ENCODE measurements at places on chromosomes 7 and 10.

DNA sequence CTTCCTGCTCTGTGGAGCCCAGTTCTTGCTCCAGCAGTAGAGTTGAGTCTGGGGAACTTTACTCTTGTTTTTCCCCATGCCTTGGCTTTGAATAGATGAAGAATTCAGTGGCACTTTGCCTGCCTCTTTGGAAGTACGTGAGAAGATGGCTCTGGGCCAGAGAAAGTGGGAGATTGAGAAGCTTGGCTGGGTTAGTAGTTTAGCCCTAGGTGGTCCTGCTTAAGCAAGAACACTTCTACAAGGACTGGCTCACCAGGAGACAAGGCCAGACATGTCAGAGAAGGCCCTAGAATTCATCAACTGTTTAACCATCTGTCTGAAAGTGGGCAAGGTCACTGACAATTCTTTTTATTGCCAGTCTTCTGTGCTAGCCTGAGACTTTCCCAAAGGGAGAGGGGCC lies 410.3 kb downstream of the TYW1 start:
- DNase-seq = no peak

DNA sequence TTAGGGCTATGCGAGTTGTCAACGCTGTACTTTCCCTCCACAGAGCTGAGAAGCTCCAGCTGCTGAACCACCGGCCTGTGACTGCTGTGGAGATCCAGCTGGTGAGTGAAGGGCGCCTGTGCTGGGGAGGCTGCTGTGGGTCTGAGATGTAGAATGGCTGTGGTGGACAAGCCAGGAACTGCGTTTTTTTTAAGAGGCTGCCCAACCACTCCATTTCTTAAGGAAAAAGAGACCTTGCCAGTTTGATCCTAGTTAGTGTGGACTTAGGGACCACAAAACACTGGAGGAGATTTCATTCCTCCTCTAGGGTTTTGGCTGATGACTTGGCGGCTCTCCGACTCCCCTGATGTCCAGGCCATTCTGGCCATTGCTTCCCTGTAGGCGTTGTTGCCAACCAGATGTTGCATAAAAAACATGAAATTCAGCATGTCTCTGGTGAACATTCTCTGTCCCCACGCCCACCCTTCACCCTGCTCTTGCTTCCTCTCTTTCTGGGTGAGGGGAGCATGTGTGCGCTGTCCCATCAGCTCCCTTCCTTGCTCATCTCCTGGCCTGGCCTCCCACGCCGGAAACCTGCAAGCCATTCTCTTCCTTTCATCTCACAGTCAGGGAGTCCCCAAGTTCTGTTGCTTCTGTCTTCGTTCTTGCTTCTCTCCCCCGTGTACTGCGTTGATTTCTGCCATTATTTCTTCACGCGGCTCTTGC lies 30.9 kb downstream of the CRCP start:
- no peak for DNase-seq

DNA sequence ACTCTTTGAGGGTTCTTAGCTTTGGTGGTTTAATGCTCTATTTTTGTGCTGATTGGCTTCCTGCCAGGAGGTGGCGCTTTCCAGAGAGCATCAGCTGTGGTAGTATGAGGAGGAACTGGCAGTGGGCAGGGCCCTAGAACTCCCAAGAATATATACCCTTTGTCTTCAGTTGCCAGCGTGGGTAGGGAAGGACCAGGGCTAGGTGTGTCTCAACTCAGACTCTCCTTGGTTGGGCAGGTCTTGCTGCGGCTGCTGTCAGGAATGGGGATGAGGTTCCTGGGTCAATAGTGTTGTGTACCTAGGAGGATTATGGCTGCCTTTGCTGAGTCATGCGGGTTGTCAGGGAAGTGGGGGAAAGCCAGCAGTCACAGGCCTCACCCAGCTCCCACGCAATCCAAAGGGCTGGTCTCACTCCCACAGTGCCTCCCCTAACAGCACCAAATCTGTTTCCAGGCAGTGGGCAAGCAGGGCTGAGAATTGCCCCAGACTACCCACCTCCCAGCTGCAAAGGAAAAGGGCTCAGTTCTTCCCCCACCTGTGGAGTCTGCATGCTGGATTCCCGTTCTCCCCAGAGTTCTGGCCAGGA lies 191.5 kb downstream of the PHTF2 start:
- DNase-seq = no peak

DNA sequence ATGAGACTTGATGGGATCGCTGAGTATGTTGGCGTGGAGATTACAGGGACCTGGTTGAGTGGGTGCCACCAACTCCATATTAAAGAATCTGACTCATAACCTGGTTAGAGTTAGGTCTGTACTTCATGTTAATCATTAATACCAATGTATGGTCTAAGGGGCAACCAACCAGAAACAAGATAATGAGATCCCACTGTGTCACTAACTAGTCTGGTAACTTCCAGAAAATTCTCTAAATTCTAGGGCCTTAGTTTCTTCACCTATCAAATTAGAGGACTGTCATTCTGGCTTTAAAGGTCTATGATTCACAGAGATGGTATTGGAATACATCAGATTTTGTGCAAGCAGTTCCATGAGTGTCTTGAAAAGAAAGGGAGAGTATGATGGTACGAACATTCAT lies 102.2 kb downstream of the SNX10 start:
- DNase-seq = no peak

GRCh38 chr10:63573068-63573697 lies 52.0 kb downstream of the REEP3 start:
- no peak for DNase-seq

DNA sequence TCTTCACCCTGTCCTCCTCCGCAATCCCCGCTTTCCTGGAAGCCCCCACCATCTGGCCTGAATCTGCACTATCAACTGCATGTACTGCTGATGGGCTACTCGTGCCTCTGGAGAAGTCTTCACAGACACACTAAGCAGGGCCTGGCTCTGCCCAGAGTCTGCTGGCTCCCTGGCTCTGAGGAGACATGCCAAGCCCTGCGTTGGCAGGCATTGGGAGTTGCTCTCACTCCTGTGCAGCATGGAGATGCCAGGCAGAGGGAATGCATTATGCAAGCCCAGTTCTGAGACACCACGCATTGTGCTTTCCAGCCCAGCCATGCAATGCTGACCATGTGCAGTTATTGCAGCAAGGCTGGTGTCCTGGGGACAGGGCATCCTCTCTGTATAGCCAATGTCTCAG lies 314.6 kb downstream of the CXCL12 start:
- DNase-seq = no peak

- no peak for DNase-seq
Measured at GRCh38 chr10:74035303-74035702, 37.4 kb downstream of the VCL start.

GRCh38 chr10:3639546-3639945 lies 145.5 kb downstream of the KLF6 start:
- DNase-seq = no peak

DNA sequence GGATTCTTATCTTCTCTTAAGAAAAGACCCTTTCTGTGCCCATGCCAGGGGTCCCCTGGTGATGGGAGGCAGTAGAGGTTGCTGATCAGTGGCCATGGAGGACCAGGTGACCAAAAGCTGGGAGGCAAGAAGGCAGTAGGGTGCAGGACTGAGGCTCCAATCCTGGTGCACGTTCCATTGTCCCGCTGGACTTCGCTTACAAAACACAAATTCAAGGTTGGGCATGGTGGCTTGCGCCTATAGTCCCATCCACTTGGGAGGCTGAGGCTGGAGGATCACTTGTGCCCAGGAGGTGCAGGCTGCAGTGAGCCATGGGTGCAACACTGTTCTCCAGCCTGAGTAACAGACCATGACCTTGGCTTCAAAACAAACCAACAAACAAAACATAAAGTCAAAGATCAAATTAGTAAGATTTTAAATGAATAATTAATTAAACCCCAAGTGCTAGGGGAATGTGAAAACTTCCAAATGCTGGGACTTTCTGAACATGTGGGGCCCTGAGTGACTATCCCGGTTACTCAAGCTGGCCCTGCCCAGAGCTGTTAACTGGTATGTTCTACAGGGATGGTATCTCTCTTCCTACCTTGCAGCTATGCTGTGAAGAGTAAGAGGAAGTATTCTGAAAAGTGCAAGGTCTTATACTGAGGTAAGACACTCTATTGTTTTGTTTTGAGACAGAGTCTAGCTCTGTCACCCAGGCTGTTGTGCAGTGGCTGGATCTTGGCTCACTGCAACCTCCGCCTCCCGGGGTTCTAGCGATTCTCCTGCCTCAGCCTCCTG lies 97.6 kb downstream of the LYZL2 start:
- DNase-seq = no peak

DNA sequence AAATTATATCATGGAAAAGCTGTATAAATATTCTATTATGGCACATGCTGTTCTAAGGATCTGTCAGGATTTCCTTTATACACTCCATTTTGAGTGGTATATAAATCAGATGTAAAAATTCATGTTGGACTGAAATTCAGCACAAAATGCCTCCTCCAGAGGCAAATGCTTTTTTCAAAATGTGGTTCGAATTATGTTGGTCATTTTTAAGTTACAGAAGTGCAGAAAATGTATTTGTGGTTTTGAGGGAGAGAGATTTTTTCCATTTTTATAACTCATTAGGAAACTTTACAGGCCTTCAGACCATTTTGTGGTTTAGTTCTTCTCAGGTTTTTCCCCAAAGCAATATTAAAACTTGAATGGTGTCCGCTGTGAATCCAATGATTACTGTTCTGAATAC lies 2.9 kb downstream of the PPP1R3A start:
- no peak for DNase-seq

GRCh38 chr7:157666530-157667040 lies 329.8 kb downstream of the DNAJB6 start:
- no peak for DNase-seq

GRCh38 chr10:120606051-120606764 lies 149.2 kb downstream of the PLPP4 start:
- DNase-seq = no peak

GRCh38 chr10:59910867-59911266 lies 4.5 kb upstream of the CCDC6 start:
- DNase-seq = no peak

- no peak for DNase-seq
Measured at GRCh38 chr7:47256016-47256415, 325.9 kb downstream of the TNS3 start.

DNA sequence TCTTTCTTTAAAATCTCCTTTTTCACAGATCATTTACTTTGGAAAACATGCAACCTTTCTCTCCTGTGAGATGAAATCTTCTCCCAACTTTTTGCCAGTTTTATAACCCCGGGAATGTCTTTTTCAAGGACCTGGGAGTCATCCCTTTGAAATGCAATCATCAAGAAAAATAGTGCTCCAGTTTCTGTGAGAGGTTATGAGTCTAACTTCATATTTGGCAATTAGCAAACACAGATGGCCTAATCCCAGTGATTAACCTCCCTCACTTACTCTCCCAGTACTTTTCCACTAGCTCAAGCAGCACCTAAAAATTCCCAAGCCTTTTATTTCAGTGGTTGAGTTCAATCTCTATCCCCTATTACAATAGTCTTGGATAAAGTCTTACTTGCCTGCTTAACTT lies 185.8 kb upstream of the TMEM106B start:
- no peak for DNase-seq

- DNase-seq = no peak
Measured at GRCh38 chr10:31395695-31396094, 76.7 kb downstream of the ZEB1 start.

DNA sequence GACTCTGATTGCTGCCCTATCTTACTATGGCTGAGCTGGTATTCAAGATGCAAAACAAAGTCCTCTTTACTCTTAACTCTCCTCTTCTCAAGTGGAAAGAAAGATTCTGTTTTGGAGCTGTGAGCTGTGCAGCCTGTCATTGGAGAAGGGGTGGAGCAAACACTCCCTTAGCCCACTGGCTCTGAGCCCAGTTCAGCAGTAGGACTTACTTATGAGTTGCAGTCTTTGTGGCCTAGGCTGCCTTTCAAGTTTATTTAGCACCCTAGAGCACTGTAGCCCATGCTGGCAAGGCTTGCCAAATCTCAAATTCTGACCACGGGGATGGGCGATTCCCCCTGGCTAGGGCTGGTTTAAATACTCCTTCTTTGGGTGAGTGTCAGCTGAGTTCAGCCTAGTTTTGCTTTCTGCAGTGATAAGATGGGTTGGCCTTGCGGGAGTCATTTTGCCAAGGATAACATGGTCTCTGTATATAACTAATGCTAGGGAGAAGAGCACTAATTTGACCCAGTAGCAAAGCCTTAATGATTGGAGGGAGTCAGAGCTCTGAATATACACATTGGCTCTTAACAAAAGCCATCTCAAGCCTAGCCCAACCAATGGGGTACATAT lies 110.2 kb downstream of the MYO3A start:
- no peak for DNase-seq

- no peak for DNase-seq
Measured at GRCh38 chr10:26859241-26860101, 1.3 kb downstream of the ABI1 start.

DNA sequence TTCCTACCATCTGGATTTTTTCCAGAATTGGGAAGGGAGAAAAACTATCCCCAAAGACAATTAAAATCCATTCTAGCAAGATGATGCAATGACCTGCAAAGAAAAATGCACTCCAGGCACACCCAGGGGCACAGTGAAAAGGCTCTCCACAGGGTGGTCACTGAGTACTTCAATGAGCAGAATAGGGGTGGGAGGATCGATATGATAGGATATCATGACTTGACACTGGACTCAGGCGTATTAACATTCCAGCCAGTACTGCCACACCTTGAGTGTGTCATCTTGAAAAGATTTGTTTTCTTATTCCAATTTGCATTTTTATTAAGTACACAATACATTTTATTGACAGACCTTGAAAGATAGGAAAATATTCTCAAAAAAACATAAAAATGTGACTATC lies 132.2 kb downstream of the ZNF37A start:
- no peak for DNase-seq

- no peak for DNase-seq
Measured at GRCh38 chr10:56351909-56352630, 9.0 kb downstream of the ZWINT start.

GRCh38 chr10:132938472-132939339 lies 3.7 kb downstream of the CFAP46 start:
- peak; percentile 47 for DNase-seq

DNA sequence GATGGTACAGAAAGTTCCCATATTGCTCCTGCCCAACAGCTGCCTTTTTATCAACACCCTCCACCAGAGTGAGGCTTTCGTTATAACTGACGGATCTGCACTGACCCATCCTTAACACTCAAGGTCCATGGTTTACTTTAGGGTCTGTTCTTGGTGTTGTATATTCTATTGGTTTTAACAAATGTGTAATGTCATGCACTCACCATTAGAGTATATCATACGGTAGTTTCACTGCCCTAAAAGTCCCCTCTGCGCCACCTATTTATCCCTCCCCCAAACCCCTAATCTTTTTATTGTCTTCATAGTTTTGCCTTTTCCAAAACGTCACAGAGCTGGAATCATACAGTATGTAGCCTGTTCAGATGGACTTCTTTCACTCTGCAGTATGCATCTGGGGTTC lies 102.8 kb upstream of the TNS3 start:
- no peak for DNase-seq

GRCh38 chr10:29859521-29860130 lies 199.8 kb downstream of the JCAD start:
- DNase-seq = no peak

GRCh38 chr7:39910108-39910869 lies 39.8 kb upstream of the CDK13 start:
- no peak for DNase-seq

Data from activated naive CD4-positive, alpha-beta T cell treated with anti-CD3 and anti-CD28 coated beads, Interleukin-2, amount 50 U/mL, for 72 hours (primary cell).